ENCODE measurements at places on chromosomes 2 and 18.

- no peak for DNase-seq
Observed at GRCh38 chr2:222232839-222233238, 66.0 kb downstream of the PAX3 start.

DNA sequence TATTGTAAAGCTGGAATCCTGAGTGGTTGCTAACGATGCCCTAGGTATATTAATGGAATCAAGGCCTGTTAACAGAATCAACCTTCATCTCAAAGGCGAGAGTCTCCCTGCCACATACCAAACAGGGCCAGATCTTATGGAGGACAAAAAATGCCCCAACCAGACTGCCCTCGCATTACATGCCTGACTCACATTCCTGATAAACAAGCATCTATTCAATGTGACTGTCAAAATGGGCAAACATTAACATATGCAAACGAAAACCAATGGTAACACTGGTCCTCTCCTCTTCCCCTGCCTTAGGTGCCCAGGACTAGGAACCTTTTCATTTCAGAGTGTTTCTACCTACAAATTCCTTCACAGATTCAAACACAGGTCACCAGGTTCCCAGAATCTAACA is 83.4 kb downstream of the COL6A3 start:
- no peak for DNase-seq

GRCh38 chr2:227130636-227131035 is 33.4 kb downstream of the COL4A4 start:
- DNase-seq: no peak

GRCh38 chr2:45182667-45183295 is 173.5 kb upstream of the SIX2 start:
- DNase-seq: peak; percentile 55

DNA sequence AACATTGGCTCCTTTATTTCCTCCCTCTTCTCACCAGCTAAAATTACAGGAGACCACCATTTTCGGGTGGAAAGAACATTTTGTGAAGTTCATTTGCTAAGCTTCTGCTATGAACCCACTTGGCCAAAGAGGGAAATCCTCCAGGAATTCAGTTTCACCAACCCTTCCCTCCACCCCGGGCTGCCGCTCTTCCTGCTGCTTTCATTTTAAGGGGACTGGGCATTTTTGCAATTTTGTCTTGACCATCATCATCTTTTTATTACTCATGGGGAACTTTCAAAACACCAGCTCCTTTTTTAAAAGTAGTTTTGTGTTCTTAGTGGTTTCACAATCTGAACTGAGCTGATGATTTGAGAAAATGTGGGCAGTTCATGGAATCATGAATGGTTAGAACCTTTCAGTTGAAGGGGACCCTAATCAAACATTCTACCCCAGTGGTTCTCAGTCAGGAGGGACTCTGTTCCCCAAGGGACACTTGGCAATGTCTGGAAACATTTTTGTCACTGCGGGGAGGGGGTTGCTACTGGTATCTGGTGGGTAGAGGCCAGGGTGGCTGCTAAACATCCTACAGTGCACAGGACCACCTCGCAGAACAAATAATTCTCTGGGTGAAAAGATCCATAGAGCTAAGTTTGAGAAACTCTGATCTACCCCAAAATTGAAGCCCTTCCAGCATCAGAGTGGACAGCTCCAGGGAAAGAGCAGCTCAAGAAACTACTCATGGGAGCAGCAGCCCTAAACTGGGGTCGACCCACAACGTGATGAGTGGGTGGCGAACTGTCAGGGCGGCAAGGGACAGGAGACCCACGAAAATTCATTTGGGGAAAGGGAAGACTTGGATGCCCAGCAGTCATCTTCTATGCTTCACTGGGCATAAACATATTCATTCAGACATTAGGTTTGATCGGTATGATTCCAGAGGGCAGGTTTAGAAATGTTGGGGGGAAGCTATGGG is 92.9 kb downstream of the ACKR3 start:
- DNase-seq: no peak

DNA sequence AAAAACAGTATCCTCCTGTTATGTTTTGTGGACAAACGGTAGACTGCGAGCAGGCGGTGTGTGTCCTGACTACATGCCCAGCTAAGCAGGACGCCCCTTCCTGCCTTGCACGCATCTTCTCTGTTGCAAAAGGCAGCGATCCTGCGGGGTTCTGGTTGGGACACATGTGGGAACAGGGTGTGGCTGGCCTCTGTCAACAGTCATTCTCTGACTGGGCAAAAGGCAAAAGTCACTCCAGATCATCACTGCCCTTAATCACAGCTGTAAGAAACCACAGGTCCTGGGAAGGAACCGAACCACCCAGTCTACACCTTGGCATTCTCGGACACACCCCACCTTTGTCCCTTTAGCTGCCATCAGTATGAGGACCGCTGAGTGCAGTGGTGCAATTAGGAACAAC is 44.3 kb upstream of the TMEM87B start:
- no peak for DNase-seq

- peak; percentile 75 for DNase-seq
Observed at GRCh38 chr18:48902856-48903601, 47.7 kb downstream of the SMAD7 start.

DNA sequence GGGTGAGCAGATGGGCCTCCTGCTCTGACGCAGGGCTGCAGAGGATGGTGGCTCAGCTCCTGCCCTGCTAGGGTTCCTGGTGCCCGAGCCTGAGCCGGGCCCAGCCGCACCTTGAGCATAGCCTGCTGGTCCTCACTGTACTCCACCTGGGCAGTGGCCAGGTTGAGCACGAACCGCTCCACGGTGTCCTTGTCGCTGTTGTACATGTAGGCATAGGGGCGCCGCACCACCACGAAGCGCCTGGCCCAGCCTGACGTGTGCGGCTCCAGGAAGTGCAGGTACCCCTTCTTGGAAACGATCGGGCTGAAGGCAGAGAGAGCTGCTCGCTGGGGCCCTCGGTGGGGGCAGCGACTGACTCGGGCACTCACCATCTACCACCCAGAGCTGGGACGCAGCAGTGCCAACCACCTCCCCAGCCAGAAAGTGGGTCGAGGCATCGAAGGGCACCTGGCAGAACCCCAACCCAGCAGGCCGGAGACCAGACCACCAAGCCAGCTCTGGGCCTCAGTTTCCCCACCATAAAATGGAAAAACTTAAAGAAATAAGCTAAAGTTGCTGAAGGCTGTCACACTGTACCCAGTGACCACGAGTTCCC is 27.3 kb downstream of the AQP12A start:
- DNase-seq: no peak

- no peak for DNase-seq
Observed at GRCh38 chr2:119064567-119064966, 94.0 kb downstream of the C1QL2 start.

DNA sequence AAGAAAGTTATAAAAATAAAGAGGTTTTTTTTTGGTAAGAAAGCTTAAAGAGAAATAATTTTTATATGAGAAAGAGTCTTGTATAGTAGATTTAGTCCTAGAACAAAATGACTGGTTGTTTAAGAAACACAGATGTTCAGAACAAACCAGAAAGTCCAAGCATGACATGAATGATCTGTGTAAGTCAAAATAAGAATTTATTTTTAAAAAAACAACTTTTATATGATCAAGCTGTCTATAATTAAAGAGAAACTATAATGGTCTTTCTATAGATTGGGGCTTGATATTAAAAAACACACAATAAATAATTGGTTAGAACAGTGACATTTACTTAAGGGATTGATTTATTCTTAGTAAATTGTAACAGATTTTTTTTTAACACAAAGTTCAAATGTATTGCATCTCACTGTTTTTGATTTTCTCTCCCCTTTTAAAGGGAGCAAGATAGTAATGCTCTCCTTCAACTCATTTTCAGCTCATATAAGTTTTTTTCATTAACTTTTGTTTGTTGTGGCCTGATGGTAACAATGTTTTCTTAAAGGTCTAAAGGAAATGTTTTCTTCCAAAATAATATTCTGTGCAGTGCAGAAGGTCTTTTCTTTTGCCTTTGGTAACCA is 1256.8 kb downstream of the LRP1B start:
- DNase-seq: no peak

GRCh38 chr18:8215741-8216140 is 393.5 kb upstream of the RAB12 start:
- no peak for DNase-seq

DNA sequence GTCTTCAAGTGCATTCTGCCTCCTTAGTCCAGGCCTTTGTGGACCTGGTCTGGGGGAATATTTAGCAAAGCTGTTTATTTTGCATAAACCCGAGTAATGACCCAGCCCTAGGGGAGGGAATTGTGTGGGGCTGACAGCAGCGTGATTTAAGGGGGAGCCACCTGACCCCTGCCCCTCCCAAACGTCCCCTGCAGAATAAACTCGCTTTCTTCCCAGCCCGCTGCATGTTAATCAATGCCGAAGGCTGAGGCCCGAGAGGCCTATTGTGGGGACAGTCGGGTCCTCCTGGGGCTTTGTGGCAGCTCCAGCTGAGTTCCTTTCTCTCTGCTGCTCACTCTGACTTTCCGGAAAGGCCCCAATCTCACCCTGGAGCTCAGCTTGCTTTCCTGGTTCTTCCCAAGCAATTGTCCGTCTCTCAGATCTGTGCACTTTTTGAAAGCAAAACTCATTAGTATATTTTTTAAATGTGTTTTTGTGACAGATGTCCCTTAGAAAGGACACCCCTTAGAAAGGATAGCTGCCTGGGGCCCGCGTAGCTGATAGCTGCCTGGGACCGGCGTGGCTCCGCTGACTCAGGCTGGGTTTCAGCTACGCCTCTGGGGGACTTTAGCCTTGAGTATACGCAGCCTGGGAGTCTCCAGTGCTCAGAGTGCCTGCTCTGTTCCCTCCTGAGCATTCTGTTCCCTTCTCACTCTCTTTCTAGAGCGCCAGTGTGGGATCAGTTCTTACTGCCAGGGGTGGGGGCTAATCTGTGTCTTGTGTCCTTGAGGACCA is 158.3 kb downstream of the GLI2 start:
- DNase-seq: no peak

DNA sequence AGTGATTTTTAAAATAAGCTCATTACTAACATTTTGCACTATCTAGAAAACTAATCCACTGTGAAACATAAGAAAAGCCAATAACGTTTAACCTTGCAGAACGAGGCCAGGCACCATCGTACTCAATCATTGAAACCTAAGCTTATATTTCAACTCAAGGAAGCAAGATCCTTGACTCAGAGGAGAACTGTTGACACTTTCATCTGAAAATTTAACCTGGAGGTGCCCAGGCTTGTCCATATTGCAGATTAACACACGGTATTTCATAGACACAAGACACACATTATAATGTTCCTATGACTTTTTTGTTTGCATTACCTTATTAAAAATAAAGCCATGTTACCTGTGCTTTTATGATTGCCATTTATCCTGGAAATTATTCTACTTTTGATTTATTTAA is 89.6 kb downstream of the ZNF385B start:
- DNase-seq: no peak

DNA sequence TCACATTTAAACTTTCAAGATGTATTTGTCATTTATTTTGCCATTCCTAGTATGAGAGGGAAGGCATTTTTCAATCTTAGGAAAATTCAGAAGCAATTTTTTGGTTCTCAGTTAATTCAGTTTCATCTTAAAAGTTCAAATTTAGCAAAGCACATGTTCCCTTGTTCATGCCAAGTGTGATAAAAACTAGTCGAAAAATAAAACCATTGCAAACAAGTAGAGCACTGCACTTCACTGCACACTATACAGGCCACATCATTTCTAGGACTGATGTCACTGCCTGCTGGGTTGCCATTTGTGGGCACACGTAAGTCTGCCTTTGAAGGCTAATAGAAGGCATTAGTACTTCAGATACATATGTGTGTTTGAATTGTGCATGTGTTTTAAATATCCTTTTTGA is 14.3 kb downstream of the TBR1 start:
- DNase-seq: no peak

All from left hindlimb (tissue), 1 donor.